ENCODE measurements at places on chromosomes 5 and 9.

- no peak for DNase-seq
Observed at GRCh38 chr9:128091571-128091970, 23.5 kb downstream of the SLC25A25 start.

DNA sequence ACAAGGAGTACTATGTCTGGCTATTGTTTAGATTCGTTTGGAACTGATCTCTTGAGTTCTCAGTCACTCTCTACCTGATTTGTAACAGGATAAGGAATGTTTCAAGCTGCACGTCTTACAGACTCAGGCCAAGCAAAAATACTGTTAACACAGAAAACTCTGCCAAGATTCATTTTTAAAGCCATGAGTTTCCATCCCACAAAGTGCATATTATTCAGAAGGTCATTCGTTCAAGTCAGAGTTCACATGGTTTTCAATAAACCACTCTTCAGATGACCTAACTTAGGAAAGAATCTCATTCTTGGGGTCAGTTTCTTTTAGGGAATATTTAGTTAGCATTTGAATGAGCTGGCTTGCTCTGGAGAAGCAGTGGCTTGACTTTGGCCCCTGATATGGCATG lies 49.3 kb downstream of the F2R start:
- no peak for DNase-seq

- no peak for DNase-seq
Observed at GRCh38 chr5:44911501-44911900, 102.8 kb downstream of the MRPS30 start.

DNA sequence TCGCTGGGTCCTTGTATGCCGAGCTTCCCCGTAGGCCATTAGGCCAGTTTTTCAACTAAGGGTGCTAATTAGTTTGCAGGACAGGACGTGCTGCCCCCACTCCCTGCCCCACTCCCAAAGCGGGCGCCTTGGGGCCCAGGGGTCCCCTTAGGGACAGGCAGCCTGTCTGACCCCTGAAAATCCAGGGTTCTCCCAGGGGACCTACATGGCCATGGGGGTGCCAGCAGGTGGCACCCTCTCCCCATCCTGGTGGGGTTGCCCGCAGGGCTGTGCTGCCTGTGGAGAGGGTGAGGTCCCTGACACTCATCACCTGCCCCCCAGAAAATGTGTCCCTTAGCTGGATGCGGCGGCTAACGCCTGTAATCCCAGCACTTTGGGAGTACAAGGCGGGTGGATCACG lies 8.5 kb upstream of the CCDC187 start:
- DNase-seq = no peak

GRCh38 chr9:115234094-115234493 lies 116.1 kb upstream of the TNC start:
- DNase-seq = no peak

Data from activated naive CD8-positive, alpha-beta T cell treated with anti-CD3 and anti-CD28 coated beads, Interleukin-2, amount 50 U/mL, for 16 hours (primary cell).